ENCODE measurements at places on chromosomes 6 and 20.

DNA sequence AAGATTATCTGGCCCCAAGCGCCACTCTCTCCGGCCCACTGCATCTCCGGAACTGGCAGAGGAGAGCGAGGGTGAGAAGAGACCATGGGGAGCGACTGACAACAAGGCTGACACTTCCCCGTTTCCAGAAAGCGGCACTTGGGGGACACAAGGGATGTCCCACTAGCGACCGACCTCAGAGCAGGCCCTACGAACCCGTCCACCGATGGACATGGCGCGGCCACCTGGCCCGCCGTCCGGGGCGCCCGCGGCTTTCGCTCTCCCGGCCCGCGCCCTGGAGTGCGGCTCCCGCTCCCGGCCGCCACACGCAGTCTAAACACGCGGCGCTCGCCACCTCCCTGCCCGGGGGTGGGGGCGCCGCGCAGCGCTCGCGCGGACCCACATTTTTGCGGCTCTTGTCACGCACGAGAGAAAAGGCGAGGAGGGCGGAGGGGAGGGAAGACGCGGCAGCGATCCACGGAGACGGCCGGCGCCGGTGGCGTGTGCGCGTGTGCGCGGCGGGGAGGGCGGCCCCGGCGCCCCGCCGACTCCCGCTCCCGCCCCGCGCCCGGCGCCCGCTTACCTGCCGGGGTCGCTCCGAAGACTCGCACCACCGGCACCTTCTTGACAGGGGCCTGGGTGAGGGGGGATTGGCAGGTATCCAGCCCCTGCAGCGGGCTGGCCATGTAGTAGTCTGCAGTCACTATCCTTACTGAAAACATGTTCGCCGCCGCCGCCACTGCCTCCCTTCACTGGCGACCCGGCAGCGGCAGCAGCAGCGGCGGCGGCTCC, 645 bp downstream of the REV3L start:
- DNase-seq: no peak

GRCh38 chr20:35243986-35244385, 17.5 kb downstream of the MMP24 start:
- no peak for DNase-seq

DNA sequence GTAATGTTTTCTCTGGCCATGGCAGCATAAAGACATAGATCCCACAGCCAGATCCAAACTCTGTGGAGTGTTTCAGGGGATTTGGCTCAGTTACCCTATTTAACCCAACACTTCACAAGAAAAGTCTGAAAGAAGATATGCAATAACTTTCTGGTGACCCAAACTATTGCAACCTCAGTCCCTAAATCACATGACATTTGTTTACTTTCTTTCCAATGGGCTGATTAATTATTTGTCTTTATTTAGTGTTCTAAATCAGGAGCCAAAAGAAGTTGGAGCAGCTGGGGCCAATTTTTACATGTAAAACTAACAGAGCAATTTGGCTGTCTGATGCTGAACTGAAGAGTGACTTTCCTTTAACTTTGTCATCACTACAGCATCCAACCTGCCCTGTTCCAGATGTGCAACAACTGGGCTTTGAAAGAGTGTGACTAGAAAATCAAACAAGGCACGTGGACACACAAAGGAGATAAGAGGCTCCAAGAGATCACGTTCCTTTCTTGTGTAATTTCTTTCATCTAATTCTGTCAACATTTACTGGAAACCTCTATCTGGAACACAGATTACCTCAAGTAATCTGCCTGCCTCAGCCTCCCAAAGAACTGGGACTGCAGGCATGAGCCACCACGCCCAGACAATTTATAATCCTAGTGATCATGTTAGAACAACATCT, 90.8 kb downstream of the TRMT11 start:
- DNase-seq: no peak

DNA sequence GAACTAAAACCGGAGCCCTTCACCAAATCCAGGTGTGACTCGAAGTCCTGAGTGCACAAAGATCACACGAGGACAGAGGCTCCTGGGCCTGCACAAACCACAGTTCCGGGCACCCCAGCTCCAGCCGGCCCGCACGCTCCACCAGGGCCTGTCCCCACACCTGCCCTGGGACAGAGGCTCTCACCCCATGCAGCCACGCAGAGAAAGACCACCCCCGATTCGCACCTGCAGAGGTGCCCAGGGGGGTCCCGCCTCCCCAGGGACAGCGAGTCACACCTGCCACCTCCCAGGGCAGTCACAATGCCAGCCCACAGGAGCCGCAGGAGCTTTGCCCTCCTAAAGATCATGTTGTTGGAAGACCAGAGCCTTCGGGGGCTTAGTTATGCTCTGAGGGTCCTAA, 25.4 kb upstream of the MRGBP start:
- DNase-seq: no peak

GRCh38 chr6:134097114-134097707, 44.8 kb upstream of the SLC2A12 start:
- DNase-seq: no peak

- no peak for DNase-seq
These were observed 123.7 kb upstream of the NHSL1 start for GRCh38 chr6:138622967-138623366.

DNA sequence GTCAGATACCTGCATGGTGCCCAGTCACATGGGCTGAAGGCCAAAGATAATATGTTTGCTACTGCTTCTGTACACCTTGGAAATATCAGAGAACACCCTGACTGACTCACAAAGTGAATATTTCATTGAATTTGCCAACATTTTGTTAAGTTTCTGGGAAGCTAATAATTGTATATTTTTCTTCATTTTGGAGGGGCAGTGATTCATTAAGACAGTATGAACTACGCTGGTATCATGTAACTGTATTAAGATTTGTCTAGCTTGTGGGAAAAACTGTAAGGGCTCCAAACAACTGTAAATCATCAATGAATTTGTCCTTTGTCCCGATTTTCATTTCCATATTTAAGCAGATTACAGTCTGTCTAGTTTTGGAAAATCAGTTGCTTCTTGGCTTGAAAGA, 102.3 kb upstream of the CCN2 start:
- DNase-seq: no peak

- no peak for DNase-seq
These were observed 249.5 kb downstream of the SOX4 start for GRCh38 chr6:21842875-21843645.

DNA sequence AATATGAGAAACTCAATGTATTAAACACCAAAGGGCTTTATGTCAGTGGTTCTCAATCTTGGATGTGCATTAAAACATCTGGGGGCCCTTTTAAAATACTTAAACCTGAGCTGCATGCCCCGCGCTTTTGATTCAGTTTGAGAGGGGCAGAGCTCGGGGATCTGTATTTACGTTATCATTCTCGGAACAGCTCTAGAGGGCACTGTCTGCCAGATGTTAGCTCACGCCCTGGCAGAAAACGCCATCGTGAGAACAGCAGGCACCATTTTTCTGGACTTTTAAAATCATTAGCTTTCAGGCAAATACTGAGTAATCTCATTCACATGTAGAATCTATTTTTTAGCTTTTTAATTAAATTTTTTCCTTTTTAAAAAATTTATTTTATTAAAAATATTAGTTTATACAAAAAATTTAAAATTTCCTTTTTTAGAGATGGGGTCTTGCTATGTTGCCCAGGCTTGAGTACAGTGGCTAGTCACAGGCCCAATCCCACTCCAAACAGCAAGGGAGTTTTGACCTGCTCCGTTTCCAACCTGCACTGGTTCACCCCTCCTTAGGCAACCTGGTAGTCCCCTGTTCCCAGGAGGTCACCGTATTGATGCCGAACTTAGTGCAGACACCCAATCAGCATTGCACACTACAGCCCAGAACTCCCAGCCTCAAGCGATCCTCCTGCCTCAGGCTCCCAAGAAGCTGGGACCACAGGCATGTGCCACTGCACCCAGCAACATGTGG, 30.0 kb upstream of the ZNF133 start:
- no peak for DNase-seq

- no peak for DNase-seq
These were observed 139.1 kb upstream of the POU3F2 start for GRCh38 chr6:98695091-98695801.

DNA sequence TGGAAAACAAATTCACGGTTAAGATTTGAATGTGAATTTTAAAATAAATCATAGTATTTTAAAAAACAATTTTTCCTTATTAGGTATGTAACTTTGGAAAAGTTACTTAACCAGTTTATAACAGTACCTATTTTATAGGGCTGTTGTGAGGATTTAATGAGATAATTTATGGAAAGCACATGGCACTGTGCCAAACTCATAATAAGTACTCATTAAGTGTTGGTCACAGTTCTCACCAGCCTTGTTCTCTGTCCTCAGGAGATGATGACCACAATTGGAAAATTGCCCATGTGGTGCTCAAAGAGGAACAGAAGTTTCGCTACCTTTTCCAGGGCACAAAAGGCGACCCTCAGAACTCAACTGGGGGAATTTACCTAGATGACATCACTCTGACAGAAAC, 39.6 kb downstream of the MEP1A start:
- DNase-seq: no peak

GRCh38 chr6:158414851-158415262, 102.6 kb downstream of the TULP4 start:
- DNase-seq: no peak

- no peak for DNase-seq
These were observed 100.7 kb upstream of the STMND1 start for GRCh38 chr6:17001188-17001587.

- no peak for DNase-seq
These were observed 367.8 kb downstream of the ZFAND3 start for GRCh38 chr6:38187325-38187724.

- no peak for DNase-seq
These were observed 51.8 kb upstream of the MYB start for GRCh38 chr6:135129136-135129856.

- DNase-seq: no peak
These were observed 57.8 kb upstream of the TAGAP start for GRCh38 chr6:159102373-159103160.

DNA sequence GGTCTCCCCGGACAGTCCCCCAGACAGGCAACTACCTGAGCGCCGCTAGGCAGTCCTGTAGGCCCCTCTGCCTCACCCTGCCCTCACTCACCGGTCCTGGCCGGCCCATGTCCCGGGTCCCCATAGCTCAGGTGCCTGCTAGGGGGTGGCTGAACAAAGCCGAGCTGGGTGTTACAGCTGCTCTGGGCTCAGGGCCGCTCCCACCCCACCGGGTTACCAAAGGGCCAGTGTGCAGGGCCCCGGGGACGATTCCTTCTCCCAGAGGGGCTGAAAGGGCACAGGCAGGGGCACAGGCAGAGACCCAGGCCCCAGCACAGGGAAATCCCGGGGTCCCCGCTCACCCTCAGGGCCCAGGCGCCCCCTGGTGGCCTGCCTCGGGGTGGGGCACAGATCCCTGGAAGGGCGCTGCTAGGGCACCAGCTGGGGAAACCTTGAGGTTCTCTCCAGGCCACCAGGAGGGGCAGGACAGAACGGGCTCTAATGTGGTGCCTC, 118.4 kb downstream of the GRM4 start:
- DNase-seq: no peak

- DNase-seq: no peak
These were observed 45.7 kb downstream of the SCGN start for GRCh38 chr6:25697537-25698340.

DNA sequence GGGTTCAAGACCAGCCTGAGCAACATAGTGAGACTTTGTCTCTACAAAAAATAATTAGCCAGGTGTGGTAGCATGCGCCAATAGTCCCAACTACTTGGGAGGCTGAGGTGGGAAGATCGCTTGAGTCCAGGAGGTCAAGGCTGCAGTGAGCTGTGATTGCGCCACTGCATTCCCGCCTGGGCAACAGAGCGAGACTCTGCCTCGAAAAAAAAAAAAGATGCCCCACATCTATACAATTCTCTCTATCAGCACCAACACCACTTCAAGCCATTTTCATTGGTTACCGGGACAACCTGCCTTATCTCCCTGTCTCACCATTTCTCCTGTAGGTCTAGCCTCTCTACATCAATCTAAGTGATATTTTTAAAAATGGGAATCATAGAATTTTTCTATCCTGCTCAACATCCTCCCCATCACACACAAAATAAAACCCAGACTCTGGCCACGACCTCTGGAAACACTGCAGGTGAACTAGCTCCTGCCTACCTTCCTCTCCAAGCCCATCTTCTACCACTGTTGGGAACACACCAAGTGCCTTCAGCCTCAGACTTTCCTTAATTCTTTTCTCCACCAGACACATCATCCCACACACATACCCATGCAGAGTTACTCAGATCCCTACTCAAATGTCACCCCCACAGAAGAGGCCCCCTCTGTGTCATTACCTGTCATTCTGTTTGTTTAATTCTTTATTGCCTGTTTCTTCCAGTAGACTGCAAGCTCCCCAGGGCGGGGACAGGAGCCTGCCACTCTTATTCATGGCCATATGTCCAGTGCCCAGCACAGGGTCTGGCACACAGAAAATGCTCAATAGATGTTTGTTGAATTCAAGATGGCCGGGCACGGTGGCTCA, 9.6 kb upstream of the PLTP start:
- no peak for DNase-seq

DNA sequence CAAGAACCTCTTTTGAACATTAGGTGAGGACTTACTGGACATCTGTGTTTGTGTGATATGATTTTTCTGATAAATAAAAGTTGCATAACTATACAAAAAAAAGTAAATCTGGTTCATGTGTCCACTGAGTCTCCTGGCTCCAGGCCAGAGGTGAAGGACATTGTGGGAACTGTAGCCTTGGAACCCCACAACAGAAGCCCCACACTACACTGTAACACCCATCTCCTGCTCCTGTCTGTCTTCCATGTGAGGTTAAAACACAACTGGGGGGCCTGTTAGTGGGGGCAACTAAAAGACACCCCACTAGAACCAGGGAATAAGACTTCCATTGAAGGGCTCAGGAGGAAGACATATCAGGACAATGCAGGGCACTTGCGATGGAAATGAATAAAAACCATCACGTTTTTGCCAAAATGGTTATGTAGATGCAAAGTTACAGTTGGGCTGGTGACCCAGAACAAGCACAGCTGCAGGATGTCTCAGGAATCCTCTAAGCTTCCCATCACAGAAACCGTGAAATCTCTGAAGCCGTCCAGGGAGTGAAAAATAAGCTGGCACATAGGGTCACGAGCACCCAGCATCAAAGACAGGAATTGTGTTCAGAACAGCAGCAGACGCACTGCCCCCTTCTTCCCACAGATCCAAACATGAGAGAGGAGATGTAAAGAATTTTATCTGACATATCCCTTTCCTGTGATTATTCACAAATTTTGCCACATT, 36.7 kb upstream of the PCSK2 start:
- no peak for DNase-seq

DNA sequence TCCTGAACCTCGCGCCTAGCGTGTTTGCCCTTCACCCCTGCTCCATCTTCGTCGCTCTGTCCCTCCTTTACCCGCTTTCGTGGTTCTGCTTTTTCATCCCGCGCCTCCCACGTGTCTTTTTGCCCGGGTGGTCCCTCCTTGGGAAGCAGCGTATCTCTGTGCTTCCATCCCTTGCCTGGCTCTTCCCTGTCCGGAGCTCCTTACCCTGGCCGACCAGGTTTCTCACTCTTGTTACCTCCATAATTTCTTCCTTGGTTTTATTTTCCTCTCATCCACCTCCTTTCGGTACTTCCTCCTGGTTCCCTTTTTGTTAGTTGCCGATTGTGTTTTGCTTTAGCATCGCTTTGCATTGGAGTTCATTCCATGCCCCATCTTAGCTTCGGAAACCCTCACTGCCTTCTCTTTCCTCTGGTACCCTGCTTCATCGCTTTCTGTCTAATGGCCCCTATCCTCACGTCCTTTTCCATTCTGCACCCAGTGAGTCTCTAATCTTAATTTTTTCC, 735 bp downstream of the FAM135A start:
- DNase-seq: no peak

GRCh38 chr20:1819311-1820137, 75.7 kb upstream of the SIRPA start:
- no peak for DNase-seq
